ENCODE measurements at places on chromosomes 12 and 14.

DNA sequence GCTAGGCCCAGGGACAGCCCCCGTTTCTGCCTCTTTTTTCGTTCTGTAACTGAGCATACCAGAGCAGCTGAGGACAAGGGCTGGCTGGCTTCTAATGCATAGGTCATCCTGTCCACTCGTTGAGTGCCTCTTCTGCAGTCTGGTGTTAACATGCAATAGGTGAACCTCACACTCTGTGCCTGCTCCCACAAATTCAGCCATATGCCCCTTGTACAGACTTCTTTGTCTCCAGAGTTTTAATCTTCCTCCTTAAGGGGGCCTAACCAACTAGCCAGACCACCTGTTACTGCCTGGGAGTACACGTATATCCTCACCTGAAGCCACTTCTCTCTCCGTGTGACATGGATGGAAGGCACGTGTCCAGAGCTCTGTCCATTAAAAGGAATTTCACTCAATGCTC lies 111.1 kb downstream of the SLC15A4 start:
- no peak for DNase-seq

GRCh38 chr14:91328313-91329050 lies 84.0 kb upstream of the GPR68 start:
- DNase-seq = no peak

DNA sequence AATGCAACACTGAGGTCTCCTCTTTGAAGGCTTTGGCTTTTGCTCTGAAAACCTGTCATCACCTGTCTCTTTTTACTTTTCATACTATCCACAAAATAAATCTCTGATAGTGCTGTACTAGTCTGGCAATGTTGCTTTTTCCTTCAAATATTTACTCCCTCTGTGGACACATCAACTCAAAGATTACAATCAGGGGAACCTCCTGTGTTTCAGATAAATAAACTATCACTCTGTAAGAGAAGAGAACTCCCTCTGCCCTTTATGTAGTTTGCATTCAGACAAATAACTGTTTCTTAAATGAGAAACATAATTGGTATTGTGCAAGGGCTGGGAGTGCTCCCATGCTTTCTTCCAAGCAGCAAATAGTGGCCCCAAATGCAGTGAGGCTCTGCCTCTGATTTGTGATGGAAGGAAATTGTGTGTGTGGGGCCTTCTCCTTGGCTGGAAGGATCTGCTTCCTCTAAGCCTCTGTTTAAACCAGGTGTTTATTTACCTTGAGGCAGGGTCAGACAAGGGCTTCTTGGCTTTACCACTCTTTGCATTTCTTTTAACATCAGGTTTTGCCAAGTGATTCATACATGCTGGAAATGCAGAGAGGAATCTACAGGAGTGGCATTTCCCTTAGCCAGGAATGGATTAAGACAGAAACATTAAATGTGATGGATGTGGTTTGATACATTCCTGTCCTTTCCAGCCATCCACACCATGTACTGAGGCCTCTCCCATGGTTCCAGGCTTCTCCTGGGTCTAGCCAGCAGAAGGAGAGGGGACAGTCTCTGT lies 69.0 kb downstream of the AKAP6 start:
- DNase-seq = peak; percentile 71

- DNase-seq = no peak
Measured at GRCh38 chr14:64973026-64973442, 898 bp upstream of the RAB15 start.

GRCh38 chr12:34287986-34288962 lies 266.0 kb downstream of the ALG10 start:
- no peak for DNase-seq

GRCh38 chr12:65407388-65408149 lies 129.1 kb downstream of the MSRB3 start:
- DNase-seq = no peak
